ENCODE measurements at places on chromosomes 4 and X.

- no peak for DNase-seq
Measured at GRCh38 chrX:95382799-95383198, 1301.8 kb upstream of the DIAPH2 start.

DNA sequence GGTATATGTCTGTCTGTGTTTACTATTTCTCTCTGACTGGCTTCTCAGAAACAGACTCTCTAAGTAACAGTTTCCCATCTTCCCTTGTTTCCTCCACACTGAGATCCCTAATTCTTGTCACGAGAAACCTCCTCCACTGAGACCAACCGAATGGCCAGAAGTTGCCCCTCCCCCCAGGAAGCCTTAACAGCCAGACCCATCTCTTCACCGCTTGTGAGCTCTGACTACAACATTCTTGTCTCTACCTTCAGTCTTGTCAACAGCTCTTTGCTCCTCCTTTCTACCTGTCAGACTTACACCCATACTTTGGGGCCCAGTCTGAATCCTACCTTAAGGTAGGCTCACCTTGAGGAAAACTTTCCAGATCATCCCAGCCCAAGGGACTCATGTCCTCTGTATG, 90.8 kb downstream of the NHSL2 start:
- no peak for DNase-seq

- DNase-seq: no peak
Measured at GRCh38 chrX:99001286-99001685, 1408.8 kb downstream of the PCDH19 start.

DNA sequence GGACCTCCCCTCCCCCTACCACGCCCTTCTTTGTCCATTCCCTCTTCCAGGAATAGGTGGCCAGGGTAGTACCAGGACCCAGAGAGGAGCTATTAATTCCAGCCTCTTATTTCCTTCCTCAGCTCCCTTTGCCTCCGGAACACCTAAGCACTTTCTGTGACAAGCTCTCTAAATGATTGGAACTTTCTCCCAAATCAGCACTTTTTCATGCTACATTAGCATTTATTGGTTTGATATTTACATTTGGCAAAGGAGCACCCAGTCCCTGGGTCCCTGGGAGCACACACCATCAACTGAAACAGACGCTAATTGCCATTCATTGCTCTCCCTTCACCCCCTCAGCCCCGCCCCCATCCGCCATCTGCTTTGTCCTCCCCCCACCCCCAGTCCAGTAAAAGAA, 182.0 kb upstream of the BCOR start:
- DNase-seq: no peak

GRCh38 chr4:48683784-48684666, 96.1 kb downstream of the FRYL start:
- no peak for DNase-seq

- no peak for DNase-seq
Measured at GRCh38 chrX:47497271-47497888, 14.4 kb upstream of the ZNF41 start.

- no peak for DNase-seq
Measured at GRCh38 chr4:7255488-7255881, 63.1 kb downstream of the SORCS2 start.

All from cerebellar nuclear complex (tissue), 1 donor.